Astrocyte of the spinal cord (primary cell): ENCODE measurements at places on chromosomes 4 and X.

GRCh38 chr4:186134257-186134656, 29.8 kb downstream of the FAM149A start:
- DNase-seq: no peak

GRCh38 chr4:54717694-54718093, 59.9 kb downstream of the KIT start:
- DNase-seq: no peak

DNA sequence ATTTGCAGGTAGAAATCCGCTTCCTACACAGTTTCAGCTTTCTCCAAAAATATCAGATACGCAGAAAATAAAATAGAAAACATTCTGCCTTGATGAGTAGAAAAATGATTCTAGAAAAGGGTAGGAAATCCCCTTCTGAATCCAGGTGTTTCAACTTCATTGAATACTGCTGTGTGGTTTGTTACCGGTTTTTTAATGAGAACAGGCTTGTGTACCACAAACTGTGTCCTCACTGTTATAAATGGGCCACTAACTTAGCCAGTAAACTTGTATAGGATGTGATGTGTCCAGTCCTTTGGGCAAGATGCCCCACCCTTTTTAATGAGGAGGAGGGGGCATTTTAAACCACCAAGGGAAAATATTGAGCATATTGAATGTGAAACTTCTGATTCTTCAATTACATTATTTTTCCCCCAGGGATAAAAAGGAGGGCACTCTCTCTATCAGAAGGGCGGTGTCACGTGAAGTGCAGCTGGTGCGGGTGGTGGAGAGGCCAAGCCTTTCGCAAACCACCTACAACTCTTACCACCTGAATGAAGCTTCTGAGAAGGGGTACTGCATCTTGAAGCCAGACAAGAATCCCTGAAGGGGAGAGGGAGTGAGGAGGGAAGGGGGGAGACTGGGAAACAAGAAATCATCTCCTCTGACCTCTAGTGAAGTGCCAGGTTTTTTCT, 4.5 kb downstream of the CXXC4 start:
- no peak for DNase-seq

DNA sequence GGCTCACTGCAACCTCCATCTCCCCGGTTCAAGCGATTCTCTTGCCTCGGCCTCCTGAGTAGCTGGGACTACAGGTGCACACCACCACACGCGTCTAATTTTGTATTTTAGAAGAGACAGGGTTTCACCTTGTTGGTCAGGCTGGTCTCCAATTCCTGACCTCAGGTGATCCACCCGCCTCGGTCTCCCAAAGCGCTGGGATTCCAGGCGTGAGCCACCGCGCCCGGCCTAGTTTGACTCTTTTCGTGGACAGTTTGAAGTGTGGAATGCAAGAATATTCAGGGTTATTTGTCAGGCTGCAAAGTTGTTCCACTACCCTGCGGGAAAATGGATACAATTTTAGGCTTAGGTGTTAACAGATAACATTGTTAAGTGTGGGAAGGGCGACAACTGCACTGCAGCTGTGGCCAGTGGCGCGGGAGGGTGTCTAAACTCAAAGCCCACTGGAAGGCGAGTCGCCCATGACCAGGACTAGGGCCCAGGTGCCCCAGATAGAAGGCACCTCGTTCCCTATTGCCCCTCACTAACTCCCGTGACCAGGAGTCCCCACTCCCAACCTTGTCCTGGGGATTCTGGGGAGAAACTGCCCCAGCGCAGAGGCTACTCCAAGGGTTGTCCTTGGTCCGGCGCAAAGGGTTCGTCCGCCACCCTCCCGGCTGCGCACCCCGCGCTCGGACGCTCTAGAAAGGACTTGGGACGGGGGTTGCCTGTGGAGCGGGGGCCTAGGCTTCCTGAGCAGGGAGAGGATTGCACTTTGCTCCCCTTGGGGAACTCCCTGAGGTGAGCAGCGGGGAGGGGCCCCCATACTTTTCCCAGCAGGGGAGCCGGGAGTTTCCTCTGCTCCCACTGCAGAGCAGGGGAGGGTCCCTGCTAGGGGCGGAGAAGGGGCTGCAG, 1.1 kb upstream of the CD99 start:
- no peak for DNase-seq

GRCh38 chrX:154433605-154434004, 3.3 kb upstream of the GDI1 start:
- no peak for DNase-seq

- no peak for DNase-seq
Observed at GRCh38 chr4:174882317-174882992, 35.7 kb upstream of the ADAM29 start.

DNA sequence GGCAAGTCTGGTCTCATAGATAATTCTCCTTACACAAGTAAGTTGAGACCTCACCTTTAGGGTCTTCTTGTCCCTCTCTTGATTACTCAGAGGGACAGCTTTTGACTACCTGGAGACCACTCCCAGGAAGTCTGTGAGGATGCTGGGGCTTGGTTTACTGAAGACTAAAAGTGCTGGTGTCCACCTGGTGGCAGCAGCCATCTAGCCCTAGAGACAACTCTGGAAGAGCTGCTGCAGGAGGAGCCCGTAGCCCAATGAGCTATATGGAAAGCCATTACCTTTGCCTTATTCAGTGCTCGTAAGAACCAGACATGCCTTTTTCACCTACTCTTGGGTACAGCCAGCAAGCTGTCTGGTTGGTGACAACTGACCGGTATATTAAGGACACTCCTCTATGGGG, 7.3 kb downstream of the FGFBP2 start:
- DNase-seq: peak; percentile 17

DNA sequence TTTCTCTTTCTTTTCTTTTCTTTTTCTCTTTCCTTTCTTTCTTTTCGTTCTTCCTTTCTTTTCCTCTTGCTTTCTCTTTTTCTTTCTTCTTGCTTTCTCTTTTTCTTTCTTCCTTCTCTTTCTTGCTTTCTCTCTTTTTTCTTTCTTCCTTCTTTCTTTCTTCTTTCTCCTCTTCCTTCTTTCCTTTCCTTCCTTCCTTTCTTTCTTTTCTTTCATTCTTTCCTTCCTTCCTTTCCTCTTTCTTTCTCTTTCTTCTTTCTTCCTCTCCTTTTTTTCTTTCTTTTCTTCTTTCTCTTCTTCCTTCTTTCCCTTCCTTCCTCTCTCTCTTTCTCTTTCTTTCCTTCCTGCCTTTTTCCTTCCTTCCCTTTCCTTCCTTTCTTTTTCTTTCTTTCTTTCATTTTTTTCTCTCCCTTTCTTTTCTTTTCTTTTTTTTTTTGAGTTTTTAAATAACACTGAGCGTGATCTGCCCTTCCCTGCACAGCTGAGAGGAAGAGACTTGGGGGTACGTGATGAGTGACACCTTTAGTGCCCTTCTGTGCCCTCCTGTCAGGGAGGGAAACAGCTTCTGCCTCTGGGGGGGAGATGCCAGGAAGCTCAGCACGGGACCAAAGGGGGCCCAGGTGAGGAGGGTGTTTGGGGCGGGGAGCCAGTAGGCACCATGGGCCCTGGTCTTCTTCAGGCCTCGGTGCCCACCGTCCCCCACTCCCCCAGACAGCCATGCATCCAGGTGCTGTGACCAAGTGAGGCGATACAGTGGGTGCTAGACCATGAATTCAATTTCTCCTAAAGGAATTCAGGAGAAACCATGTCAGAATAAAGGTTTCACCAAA, 36.6 kb upstream of the CDKN2AIP start:
- DNase-seq: no peak

- DNase-seq: no peak
Observed at GRCh38 chr4:27198246-27198645, 337.6 kb downstream of the STIM2 start.

- peak; percentile 55 for DNase-seq
Observed at GRCh38 chr4:176622251-176622948, 170.3 kb downstream of the VEGFC start.

GRCh38 chr4:152500800-152501434, 35.0 kb downstream of the FBXW7 start:
- peak; percentile 92 for DNase-seq

GRCh38 chr4:41538887-41539498, 1.0 kb downstream of the LIMCH1 start:
- no peak for DNase-seq

GRCh38 chr4:120724656-120725055, 197.9 kb downstream of the PRDM5 start:
- DNase-seq: no peak

DNA sequence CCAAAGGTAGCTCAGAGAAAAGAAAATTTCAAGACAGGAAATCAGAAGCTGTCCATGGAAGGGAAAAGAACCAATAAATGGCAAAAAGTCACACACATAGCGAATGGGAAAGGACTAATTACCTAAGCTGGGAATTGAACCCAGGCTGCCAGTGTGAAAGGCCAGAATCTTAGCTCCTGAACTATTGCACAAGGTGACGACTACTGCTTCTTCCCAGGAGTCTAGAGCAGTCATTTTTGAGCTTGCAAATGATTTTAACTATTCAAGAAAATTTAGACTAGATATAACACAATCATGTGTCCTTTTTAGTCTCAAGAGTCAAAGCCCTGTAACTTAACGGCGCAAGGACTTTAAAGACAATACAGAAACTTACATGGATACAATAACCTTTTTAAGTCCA, 34.1 kb upstream of the ZNF81 start:
- peak; percentile 7 for DNase-seq

GRCh38 chrX:34764852-34765361, 107.8 kb upstream of the TMEM47 start:
- no peak for DNase-seq

DNA sequence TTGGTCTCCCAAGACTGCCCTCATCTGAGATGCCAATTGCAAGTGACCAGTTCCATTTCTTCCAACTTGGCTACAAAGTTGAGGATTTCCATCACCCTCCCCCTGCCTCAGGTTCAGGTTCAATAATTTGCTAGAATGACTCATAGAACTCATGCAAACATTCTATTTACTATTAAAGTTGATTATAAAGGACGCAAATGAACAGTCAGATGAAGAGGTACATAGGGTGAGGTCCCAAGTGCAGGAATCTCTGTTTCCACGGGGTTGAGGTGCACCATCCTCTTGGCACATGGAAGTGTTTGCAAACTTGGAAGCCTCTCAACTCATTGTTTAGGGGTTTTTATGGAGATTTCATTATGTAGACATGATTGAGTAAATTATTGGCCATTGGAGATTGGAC, 41.0 kb downstream of the FGFBP1 start:
- no peak for DNase-seq

- peak; percentile 71 for DNase-seq
Observed at GRCh38 chr4:99998062-99998867, 48.2 kb upstream of the H2AZ1 start.

- DNase-seq: no peak
Observed at GRCh38 chr4:183602557-183603027, 56.4 kb downstream of the RWDD4 start.

- no peak for DNase-seq
Observed at GRCh38 chrX:38974542-38974941, 173.3 kb downstream of the MID1IP1 start.

- DNase-seq: no peak
Observed at GRCh38 chr4:126209147-126209546, 894.4 kb downstream of the FAT4 start.

GRCh38 chr4:189843413-189844009, 97.2 kb upstream of the FRG1 start:
- DNase-seq: no peak
